ENCODE measurements at places on chromosomes 11 and 22.

DNA sequence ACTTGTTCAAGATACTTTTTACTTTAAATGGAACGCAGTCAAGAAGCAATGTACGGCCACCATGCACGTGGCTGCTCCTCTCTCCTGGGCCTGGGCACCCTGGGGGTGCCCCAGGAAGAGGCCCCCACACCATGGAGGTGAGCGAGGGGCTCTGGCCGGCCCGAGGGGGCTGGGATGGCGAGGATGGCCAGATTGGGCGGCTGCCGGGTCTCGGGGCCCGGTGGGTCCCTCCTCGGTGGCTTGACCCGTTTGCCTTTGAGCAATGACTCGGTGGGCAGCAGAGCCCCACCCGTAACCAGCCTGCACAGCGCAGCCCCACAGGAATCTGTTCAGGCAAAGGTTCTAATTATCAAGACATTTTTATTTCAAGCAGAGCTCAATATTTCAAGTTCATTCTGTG lies 167.4 kb downstream of the BRD1 start:
- DNase-seq = no peak

DNA sequence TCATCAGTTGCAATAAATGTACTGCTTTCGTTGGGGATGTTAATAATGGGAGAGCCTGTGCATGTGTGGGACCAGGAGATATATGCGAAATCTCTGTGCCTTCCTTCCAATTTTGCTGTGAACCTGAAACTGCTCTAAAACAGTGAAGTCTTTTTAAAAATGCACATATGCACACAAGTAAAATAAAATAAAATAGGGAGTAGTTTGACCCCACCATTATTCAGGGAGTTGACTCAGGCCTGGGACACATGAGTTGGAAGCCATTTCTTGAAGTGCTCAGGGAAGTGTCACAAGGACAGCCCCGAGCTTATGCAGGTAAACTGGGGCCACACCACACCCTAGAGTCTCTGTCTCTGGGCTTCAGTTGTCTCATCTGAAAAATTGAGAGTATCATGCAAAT lies 183.1 kb upstream of the POU2AF2 start:
- no peak for DNase-seq

DNA sequence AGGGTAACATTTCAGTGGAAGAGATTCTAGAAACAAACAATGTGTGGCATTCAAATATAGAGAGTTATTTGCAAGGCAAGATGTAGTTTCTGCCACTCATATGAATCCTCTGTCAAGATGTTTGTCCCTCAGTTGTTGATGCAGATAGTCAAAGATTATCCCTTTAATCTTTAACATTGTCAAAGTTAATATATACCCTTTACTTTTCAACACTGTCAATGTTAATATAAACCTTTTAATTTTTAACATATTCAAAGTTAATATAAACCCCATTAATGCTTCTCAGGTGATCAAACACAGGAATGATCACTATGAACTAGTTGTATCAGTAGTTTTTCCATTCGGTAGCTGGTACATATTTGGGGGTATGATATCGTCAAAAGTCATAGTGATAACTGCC lies 51.9 kb upstream of the PICALM start:
- DNase-seq = no peak

DNA sequence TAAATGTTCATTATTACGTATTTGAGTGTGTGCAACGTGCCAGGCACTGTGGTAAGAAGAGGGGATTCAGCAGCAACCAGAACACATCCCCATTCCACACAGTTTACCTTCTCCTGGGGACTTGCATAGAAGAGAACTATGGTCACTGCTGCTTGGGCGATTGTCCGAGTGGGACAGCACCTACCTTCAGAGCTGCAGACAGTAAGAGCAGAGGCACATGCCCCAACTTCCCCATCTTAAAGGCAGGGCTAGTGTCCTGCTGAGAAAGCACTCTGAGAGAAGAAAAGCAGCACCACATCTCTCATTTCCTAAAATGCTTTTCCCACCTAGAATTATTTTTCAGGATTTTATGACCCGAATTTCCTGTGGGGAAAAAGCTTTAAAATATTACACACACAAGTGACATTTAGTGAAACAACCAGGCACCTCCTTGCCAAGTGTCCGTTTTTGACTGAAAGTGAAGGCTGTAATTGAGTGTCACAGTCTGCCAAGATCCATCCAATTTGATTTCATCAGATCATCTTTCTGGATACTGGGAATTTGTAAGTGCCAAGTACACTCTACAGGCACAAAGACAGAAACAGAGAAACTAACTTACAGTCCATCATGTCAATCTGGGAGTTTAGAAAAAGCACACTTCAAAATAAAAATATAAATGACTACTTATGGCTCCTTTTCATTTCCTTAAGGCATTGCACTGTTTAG lies 24.6 kb downstream of the TRAF6 start:
- no peak for DNase-seq

DNA sequence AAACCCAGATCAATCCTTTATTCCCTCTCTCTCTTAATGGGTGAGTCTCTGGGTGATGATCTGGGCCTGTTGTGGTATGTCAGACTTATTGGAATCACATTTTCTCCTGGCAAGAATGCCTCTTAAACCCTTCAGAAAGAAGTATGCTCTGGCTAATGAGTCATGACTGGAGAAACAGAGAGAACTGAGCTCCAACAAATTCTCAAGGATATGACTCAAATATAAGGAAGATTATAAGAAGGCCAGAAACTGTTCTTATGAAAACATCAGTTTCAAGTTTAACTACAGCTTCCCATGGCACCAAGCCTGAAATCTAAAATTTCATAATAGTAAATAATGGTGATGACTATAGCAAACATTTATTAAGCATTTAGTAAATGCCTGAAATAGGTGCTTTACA lies 83.9 kb downstream of the OR5AK2 start:
- DNase-seq = peak; percentile 93
